CD4-positive, CD25-positive, alpha-beta regulatory T cell (primary cell): ENCODE measurements at places on chromosomes 16 and 17.

DNA sequence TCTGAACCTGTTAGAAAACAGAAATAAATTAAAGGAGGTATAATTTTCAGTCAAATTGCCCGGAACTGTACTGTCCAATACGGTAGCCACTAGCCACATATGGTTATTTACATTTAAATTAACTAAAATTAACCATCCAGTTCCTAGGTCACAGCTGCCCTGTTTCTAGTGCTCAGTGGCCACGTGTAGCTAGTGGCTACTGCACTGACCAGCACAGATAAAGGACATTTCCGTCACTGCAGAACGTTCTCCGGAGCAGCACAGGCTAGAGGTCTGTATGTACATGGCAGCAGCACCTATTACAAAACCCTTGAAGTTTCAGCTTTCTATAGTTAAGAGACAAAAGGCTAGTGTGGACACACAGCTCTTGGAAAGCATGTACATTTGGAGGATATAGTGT lies 33.7 kb downstream of the CPSF4L start:
- DNase-seq, result no peak

GRCh38 chr17:71247441-71248015 lies 873.3 kb upstream of the SOX9 start:
- no peak for DNase-seq

DNA sequence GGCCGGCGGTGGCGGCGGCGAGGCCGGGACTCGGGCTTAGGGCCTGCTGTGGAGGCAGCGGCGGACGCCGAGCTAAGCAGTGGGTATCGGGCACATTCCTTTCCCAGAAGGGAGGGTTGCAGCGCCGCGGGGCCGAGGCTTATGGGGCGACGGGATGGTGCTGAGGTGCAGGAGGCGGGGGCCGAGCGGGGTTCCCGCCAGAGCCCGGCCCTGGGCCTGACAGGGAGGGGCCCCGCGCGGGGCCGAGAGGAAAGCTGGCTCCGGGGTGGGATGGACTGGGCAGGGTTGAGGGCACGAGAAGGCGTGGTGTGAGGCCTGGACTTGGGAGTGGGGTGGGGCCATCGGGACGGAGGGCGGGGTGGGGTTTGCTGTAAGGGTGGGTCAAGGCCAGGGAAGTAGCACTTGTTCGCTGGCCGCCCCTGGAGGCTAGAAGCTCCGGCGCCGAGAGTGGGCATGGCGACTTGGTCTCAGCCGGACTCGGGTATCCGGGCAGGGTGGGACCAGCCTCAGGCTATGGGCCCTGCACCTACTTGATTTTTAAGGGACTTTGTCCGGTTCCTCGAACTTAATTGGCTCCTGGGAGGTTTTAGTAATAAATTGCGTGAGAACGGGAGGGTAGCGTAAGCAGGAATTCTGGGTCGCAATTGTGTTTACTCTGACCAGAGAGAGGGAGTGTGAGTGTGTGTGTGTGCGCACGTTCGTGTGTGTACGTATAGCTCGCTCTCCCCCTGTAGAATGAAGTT lies 396 bp downstream of the NFE2L1 start:
- no peak for DNase-seq

GRCh38 chr16:83768986-83769385 lies 38.8 kb upstream of the HSBP1 start:
- no peak for DNase-seq

DNA sequence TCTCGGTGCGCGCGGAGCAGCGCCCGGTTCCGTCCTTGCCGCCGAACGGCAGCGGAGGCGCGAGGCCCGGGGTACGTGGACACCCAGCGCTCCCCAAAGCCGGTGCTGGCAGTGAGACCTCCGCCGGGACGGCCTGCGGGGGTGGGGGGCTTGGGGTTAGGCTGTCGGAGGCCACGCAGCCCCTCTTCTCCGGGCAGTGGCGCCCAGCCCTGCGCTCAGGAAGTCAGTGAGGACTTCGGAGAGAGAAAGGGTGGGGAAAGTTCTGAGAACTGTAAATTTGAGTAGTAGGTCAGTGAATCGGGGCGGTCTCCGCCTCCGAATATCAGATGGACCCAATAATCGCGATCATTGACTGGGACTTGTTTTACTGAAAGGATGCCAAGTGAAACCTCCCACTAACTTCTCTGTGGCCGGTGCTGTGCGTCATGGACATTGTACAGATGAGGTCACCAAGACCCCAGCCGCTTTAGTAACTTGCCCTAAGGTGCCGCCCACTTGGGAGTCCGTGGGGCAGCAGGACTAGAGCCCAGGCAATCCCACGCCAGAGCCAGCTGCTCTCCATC lies 468 bp downstream of the IL4R start:
- peak; percentile 45 for DNase-seq

- peak; percentile 70 for DNase-seq
These were observed 11.4 kb upstream of the TCAP start for GRCh38 chr17:39653662-39654331.

- no peak for DNase-seq
These were observed 225.2 kb downstream of the CHD9NB start for GRCh38 chr16:52827456-52827855.

GRCh38 chr17:80104321-80104955 lies 3.1 kb downstream of the GAA start:
- DNase-seq, result no peak

GRCh38 chr16:47999595-47999994 lies 156.2 kb downstream of the ABCC12 start:
- no peak for DNase-seq

DNA sequence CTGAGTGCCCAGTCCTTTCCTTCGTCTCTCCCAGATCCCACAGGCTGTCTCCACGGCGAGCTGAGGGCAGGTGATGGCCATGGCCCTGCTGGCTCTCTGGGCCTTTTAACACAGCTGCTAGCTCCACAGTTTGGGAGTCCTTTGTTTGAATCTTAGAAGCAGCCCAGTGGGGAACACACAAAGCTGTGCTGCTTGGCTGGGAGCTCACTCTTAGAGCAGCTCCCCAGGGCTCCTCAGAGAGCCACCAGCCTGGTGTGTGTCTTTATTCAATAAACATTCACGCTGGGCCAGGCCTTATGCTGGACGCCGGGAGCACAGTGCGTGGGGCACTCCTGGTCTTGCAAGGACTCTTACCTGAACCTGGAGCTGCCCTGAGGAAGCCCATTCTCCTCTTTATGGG lies 29.7 kb downstream of the WNT3 start:
- DNase-seq, result no peak

DNA sequence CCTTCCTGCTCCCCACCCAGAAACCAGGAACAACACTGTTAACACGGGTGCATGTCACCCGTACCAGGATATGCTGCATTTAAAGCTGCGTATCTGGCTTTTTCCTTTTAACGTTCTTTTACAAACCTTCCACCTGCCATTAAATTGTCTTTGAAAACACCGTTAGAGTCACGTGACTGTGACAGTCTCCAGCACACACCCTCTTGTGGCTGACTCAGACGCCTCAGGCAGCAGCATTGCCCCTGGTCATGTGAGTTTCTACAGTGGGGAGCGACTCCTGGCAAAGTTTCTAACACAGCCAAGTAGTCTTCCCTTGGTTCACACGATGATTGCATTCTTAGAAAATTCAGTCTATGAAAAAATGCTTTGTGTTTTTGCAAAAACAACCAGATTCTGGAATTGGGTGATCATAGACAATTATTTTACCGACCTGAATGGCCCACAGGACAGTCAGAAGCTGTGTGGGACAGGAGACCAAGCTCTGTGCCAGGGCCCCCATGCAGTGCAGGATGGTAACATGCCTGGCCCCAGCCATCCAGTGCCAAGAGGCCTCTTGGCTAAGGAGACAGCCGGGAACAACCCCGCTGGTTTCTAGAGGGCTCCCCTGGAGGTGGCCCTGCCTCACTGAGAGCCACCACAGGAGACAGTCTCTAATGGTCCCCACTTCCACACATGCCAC lies 199.1 kb downstream of the KATNIP start:
- peak; percentile 5 for DNase-seq

GRCh38 chr17:7852919-7853690 lies 1.8 kb upstream of the TMEM88 start:
- no peak for DNase-seq

DNA sequence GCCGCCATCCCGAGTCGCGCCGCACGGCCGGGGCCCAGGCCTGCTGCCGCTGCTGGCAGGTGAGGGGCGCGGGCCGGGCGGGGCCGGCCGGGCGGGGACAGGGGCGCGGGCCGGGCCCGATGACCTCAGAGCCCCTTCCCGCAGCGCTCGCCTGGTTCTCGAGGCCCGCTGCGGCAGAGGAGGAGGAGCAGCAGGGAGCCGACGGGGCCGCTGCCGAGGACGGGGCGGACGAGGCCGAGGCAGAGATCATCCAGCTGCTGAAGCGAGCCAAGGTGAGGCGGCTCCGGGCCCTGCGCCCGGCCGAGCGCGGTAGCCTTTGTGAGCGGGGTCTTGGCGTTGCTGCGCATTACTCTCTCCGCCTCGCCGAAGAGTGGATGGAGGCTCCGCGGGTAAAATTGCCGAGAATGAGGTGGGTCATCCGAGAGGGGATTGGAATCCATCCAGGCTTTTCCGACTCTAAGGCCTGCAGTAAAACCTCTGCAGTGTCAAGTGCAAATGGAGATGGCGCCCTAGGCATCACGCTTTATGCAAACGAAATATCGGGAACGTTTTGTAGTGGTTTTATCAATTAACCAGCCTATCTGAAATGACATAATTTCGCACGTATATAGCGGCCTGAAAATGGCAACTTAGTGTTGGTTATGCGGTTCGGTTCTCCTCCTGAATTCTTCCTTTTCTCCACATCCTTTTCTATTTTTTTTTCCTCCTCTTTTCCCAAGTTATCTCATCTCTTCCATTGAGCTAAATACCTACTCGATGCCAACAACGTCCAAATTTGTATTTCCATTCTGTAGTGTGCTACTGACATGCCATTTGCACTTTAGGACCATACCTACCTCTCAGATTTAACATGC lies 577 bp downstream of the TTC19 start:
- DNase-seq, result no peak

- DNase-seq, result no peak
These were observed 217.6 kb upstream of the KCNJ16 start for GRCh38 chr17:69857412-69857835.

DNA sequence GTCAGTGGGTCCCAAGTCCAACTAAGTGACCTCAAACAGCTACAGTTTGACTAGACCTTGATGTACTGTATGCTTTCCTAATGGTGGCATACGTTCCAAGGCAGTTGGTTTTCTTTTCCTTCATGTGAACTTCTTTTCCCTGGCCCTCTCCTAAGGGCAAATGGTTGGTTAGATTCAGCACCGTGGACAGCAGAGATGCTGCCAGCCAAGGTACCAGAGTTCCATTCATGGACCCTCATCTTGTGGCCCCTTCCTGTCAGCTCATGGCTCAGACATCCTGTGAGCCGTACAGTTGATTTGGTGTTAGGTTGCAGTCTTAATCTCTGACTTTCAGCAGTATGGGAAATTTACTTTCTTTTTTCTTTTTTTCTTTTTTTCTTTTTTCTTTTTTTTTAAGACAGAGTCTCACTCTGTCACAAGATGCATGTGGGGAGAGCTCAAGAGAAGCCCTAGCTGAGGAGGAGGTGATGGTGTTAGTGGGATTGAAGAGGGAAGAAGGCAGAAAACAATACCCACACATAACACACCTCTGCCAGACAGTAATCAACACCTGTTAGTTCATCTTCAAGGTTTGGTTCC lies 122.4 kb downstream of the USP31 start:
- DNase-seq, result no peak

GRCh38 chr16:565419-566330 lies 1.1 kb upstream of the NHLRC4 start:
- no peak for DNase-seq

GRCh38 chr16:67702130-67702529 lies 17.0 kb downstream of the GFOD2 start:
- no peak for DNase-seq

DNA sequence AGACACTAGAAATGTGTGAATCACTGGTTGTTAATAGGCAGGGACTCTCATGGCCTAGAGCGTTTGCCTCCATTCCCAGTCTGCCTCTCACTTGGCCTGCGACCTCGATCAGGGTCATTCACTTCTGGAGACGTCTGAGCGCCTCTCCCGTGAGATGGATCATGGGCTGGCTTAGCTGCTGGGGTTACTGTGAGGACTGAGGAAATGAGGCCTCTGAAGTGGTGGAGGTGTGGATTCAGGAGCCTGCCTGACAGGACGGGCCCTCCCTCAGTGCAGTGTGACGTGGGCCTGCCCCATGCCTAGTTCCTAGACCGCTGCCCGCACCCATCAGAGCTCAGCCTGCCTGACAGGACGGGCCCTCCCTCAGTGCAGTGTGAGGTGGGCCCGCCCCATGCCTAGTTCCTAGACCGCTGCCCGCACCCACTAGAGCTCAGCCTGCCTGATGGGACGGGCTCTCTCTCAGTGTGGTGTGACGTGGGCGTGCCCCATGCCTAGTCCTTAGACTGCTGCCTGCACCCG lies 61.9 kb downstream of the BANP start:
- DNase-seq, result no peak

GRCh38 chr17:28897769-28898526 lies 415 bp upstream of the FLOT2 start:
- DNase-seq, result peak; percentile 62

- no peak for DNase-seq
These were observed 2.9 kb downstream of the SLC13A5 start for GRCh38 chr17:6710317-6710716.

GRCh38 chr16:77971306-77972061 lies 50.9 kb upstream of the CLEC3A start:
- peak; percentile 50 for DNase-seq

GRCh38 chr16:46658925-46659324 lies 30.1 kb downstream of the VPS35 start:
- DNase-seq, result no peak

DNA sequence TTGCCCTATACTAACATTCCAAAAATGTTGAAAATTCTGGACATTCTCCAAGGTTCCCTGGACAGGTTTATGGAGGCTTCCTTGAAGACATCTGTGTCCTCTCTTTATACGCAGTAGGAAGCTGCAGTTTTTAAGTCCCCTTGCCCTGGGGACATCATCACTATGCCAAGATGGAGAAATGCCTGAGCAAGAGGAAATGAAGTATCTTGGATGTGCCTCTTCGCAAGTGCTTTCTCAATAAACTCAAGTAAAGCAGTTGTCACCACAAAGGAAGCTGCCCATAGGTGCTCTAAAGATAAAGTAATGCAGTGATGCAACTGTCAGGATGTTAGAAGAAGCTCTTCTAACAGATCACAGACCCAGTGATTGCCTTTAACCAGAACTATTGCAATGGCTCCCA lies 71.0 kb downstream of the CDYL2 start:
- peak; percentile 14 for DNase-seq
